Adipocyte (in vitro differentiated cells): ENCODE measurements at places on chromosomes 2 and 18.

GRCh38 chr2:46848447-46848846 is 67.2 kb downstream of the MCFD2 start:
- no peak for DNase-seq

- no peak for DNase-seq
Observed at GRCh38 chr2:55108456-55109160, 58.4 kb upstream of the RTN4 start.

GRCh38 chr2:184155791-184156190 is 442.5 kb upstream of the ZNF804A start:
- DNase-seq: no peak

GRCh38 chr2:184598316-184599053 is at the start of gene ZNF804A:
Gene ZNF804A, plus strand, starts transcription at chr2:184598529. Its CDS starts 431 bp downstream, at chr2:184598960.
- peak; percentile 87 for DNase-seq

DNA sequence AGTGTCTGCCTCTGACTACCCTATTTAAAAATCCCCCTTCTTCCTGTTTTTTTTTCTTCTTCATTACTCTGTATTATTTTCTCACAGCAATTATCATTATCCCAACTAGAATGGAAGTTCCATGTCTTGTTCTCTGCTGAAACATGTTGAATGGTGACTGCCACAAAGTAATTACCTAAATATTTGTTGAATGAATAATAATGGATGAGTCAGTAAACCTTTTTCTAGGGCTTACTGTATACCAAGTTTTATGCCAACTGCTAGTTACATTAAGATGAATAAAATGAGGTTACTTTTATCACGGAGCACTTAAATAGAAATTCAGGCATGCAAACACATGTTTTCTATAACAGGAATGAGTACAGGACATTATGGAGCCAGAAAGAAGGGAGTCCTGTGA is 490.6 kb downstream of the THSD7B start:
- DNase-seq: no peak

GRCh38 chr2:141501752-141502151 is 629.1 kb downstream of the LRP1B start:
- no peak for DNase-seq

DNA sequence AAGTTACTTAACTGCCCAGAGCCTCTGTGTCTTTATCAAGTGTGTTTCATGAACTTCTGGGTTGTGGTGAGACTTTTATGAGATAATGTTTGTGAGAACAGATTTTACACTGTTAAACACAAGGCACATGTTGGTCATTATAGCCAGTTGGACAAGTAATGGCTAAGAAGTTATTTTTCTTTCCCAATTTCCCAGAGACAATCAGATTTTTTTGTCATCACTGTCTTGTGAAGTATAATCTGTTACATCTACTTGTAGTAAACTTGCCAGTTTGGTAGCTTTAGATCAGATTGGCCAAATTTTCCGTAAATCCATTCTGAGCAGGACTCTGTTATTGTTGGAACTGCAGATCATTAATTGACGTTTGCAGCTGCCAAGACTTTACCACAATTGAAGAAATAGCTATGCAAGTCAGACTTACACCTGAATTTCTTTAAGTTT is 838.8 kb downstream of the SLC4A3 start:
- DNase-seq: no peak

GRCh38 chr2:201974171-201975100 is 59.2 kb upstream of the FZD7 start:
- no peak for DNase-seq

DNA sequence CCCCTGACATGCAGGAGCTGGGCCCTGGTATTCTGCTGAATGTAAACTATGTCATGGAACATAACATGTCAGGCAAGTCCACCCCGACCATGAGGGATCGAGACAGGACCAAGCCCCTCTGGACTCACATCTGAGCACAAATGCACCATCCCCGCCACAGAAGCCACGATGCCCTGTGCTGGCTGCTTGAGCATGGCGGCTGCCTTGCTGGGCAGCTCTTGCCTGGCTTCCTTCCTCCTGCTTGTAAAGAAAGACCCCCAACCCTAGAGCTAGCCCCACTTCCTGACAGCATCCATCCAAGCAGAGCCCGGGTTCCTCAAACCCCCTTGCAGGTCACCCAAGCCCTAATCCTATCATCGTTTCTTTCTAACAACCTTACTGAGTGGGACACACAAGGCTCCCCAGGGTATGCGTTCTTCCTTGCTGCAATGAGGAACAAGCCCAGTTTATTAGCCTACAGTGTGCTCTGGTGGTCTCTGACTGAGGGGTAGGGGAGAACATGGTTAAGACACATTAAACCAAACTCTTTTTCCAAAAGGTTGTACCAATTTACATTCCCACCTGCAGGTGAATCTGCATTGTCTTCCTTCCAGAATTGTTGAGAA is 26.6 kb downstream of the PTPN18 start:
- DNase-seq: no peak

DNA sequence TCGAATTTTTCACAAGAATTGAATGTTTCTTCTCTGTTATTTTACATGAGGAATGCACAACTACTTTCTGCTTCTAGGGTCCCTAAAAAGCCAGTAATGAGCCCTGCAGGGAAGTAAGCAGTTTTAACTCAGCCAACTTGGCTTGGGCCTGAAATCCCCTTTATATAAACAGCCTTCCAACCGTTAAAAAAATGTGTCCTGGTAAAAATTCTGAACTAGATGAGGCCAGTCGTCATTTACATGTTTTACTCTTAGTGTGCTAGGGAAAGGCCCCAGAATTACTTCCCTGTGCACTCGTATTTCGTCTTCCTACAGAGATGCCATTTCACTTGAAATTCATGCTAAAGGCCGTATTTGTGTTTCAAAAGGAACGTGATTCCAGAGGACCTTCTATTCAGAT is 42.4 kb upstream of the RPE start:
- no peak for DNase-seq

DNA sequence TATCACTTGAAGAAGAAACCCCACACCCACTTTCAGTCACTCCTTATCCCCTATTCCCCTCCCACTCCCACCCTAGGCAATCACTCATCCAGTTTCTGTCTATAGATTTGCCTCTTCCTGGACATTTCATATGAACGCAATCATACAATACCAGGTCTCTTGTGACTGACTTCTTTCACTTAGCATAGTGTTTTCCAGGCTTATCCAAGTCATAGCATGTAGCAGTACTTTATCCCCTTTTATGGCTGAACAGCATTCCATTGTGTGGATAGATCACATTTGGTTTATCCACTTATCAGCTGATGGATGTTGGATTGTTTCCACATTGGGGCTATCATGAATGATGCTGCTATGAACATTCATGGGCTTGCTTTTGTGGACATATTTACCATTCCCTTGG is 6.6 kb downstream of the CFAP221 start:
- no peak for DNase-seq

GRCh38 chr2:12719400-12720277 is 2.9 kb downstream of the TRIB2 start:
- peak; percentile 91 for DNase-seq

DNA sequence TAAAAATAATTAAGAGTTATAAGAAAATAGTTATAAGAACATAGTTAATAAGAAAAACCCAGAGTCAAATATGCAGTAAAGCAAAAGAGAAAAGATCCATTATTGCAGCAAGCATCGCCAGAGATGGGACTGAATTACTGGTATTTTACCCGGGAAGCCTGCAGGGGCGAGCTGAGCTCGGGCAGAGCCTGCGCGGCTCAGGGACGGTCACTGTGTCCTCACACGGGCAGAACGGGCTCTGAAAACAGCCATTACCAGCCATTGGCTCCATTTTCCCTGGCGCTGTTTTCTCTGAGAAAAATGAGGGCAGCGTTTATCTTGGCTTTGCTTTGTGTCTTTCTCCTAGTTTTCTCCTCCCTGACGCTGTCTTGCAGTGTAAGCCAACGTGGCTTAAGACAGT is 95.3 kb upstream of the ALKAL2 start:
- DNase-seq: no peak

- no peak for DNase-seq
Observed at GRCh38 chr2:188032306-188032705, 259.4 kb upstream of the GULP1 start.

DNA sequence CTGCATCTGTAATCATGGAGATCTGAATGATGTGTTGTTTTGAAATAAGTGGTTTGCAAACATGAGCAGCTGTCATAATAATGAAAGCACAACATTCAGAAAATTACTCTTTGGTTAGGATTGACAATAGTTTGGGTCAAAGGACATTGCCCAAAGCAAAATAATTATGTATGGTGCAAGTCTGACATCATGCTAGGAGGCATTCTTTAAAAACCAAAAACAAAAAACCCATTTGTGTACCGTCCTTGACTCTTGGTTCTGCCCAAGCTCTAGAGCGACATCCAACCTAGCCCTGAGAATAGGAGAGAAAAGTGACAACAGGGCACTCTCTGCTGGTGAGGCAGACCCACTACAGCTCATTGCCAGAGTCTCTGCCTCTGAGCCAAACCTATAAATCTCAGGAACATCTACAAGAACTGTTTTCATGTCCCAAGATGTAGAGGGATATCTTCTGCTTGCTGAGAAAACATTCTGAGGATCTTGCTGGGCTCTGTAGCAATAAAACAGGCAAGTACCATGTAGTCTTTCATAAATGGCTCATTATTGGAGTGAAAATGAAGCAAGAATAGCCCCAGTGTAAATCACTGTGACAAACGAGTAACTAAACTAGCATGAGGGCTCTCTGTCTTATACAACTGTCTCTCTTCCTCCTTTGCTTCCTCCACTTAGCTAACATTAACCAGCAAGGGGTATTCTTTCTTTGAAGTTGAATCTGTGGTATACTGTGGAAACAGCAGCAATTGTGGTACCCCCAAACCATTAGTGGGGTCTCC is 266.8 kb upstream of the CXCR4 start:
- DNase-seq: peak; percentile 53

GRCh38 chr2:172540421-172540820 is 15.5 kb upstream of the PDK1 start:
- DNase-seq: peak; percentile 41

DNA sequence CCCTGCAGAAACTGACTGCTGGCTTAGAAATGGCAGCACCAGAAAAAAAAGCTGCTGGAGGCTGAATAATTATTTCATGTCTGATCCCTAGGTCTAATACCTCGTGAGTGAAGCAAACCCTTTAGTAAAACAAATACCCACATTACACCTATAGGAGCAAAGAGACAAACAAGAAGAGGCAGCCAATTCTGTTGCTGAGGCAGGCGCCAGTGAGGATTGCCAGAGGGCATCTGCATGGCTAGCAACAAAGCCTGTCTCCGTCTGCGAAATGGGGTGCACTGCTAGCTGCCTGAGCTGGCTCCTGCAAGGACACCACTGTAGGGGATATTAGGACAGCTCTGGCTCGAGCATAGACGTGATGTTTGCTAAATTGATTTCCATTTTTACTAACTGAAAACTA is 509.7 kb downstream of the TDRD15 start:
- DNase-seq: no peak

GRCh38 chr2:128399256-128399655 is 80.6 kb upstream of the HS6ST1 start:
- DNase-seq: no peak

DNA sequence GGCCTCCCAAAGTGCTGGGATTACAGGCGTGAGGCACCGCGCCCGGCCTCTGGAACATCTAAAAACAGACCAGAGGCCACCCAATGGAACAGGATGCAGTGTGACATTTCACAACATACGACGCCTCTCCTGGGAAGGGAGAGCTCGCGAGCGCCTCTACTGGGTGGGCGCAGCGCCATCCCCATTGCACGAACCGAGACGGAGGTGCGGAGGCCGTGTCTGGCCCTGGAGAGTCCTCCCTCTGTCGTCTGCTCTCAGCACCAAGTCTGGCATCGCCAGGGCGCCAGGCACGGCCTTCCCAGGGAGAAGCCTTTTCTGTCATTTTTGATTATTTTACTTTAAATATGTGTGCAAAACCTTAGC is 9.4 kb upstream of the GBX2 start:
- peak; percentile 33 for DNase-seq

DNA sequence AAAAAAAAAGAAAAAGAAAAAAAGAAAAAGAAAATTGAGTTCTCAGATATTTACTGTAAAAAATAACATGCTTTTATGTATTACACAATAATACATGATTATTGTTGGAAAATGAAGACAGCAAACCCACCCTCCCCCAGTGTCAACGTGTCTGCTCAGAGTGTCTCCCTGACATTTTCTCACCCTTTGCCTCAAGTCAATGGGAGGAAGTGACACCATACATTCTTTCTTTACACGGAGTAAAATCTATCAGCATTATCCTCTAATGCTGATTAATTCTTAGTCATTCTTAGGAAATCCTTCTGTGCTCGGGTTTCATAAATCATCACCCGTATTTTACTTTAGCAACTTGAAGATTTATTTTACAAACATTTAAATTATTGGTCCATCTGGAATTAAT is 32.0 kb downstream of the CTAGE1 start:
- DNase-seq: peak; percentile 31

DNA sequence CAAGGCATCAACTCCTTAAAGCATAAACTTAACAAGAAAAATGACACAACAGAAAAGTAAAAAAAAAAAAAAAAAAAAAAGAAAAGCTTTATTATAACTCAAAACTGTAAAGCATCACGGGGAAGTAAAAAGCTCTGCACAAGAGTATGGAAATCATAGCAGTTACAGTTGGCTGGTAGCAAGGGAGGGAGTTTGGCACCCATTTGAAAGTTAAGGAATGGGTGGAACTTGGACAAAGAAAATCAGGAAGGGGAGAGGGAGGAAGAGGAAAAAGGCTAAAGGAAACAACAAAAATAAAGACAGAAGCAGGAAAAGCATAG is 8.6 kb downstream of the KLF7 start:
- no peak for DNase-seq

- no peak for DNase-seq
Observed at GRCh38 chr2:10523406-10524189, 75.5 kb upstream of the ODC1 start.

- no peak for DNase-seq
Observed at GRCh38 chr2:230680463-230681170, 32.0 kb upstream of the CAB39 start.

GRCh38 chr2:148027822-148028221 is 6.9 kb downstream of the MBD5 start:
- DNase-seq: peak; percentile 10

DNA sequence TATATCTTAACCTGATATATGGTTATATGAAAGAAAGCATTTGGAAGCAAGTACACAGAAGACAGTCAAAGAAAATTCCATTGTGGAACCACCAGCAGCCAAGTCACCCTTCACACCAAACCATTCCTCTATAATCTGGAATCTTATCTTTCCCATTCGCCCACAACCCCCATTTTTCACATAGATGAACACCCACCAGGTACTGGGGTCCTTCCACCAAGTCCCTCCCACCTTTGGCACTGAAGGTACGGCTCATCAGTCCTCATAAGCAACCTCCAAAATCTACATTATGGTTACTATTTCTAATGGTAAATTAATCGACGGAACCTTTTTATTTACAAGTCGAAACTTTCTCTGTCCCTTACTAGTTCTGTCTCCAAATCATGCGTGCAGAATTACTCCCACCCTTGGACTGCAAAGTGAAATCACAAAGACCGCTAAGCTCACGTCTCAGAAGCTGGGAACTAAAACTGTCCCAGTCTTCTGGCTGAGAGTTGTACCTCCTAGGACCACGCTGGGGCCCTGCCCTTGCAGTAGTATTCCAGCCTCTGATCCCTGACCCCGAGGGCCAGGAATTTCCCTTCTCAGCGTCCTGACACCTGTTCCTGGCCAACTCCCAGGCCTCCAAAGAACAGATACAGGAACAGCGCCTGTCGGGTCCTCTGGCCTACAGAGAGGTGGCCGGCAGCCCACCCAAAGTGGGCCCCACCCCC is 702 bp downstream of the OLA1 start:
- no peak for DNase-seq

- DNase-seq: peak; percentile 84
Observed at GRCh38 chr2:39492095-39492590, 55.1 kb upstream of the MAP4K3 start.

GRCh38 chr2:45652090-45653031 is 886 bp downstream of the PRKCE start:
- DNase-seq: peak; percentile 69

- DNase-seq: no peak
Observed at GRCh38 chr2:203744091-203744490, 37.7 kb downstream of the CD28 start.
